ENCODE measurements at places on chromosomes 16 and 17.

- DNase-seq: no peak
Measured at GRCh38 chr17:48246612-48247011, 139.0 kb downstream of the SNX11 start.

DNA sequence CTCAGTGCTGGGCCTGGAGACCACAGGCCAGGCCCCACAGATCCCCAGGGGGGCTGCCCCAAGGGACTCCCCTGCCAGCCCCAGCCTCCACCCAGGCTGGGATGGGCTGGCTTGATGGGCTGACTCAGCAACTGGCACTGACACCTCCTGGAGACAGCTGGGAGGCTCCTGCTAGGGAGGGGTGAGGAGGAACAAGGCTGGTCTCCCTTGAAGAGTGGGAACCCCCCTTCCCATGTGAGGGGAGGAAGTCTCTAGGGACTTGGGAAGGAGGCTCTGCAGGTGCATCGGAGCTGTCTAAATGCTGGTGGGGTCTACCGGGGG is 10.4 kb downstream of the NHERF1 start:
- DNase-seq: peak; percentile 58

- DNase-seq: no peak
Measured at GRCh38 chr17:2059547-2060384, 4.9 kb downstream of the HIC1 start.

DNA sequence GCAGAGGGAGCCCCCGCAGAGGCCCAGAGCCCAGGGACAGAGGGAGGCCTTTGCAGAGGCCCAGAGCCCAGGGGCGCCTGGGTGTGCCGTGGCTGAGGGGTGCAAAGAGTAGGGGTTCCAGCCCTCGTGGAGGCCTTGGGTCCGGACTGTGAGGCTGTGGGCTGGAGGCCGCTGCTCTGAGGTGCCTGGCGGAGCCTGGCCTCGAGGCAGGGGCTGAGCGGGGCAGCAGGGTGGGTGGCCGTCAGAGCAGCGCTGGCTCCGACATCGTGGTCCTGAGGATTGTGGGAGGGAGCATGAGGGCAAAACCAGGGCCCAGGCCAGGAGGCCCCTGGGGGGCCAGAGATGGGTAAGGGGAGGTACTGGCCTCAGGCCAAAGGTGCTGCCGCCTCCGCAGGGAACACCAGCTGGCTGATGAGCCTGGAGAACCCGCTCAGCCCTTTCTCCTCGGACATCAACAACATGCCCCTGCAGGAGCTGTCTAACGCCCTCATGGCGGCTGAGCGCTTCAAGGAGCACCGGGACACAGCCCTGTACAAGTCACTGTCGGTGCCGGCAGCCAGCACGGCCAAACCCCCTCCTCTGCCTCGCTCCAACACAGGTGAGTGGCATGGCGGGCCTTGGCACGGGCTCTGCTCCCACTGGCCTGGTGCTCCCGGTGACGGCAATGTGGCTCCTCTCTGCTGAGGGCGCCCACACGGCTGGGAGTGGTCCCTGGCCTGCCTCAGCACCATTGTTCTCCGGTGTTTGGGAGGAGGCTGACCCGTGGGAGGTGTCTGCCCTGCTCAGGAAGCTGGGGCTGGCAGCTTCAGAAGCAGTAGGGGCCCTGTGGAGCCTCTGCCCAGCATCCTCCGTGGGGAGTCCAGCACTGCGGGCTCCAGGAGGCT is 33.7 kb downstream of the TSC2 start:
- DNase-seq: no peak

GRCh38 chr17:81082177-81083073 is 47.5 kb downstream of the BAIAP2 start:
- DNase-seq: no peak

GRCh38 chr16:57475711-57476339 is 10.5 kb downstream of the DOK4 start:
- DNase-seq: no peak

DNA sequence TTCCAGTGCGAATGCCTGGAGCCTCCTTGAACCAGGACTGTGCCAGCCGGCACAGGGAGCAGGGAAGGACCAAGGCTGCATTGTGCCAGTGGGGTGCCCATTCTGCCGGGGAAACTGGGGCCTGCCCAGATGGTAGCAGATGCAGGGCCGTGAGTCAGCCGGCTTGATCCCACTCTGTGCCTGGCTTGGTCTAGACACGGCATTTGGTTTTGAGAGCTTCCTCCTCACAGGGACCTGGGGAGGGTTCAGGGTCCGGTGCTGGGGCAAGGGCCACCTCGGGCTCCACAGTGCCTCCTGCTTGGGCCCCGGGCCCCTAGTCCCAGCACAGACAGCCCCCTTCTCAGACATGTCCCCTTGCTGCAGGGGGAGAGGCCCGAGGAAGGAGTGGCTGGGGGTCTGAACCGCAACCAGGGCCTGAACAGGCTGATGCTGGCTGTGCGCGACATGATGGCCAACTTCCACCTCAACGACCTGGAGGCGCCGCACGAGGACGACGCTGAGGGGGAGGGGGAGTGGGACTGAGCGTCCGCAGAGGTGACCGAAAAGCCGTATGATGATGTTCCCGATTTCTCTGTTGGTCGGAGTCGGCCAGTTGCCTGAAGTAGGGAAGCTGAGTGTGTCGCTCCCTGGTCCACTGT is 7.8 kb upstream of the MC1R start:
- DNase-seq: no peak

DNA sequence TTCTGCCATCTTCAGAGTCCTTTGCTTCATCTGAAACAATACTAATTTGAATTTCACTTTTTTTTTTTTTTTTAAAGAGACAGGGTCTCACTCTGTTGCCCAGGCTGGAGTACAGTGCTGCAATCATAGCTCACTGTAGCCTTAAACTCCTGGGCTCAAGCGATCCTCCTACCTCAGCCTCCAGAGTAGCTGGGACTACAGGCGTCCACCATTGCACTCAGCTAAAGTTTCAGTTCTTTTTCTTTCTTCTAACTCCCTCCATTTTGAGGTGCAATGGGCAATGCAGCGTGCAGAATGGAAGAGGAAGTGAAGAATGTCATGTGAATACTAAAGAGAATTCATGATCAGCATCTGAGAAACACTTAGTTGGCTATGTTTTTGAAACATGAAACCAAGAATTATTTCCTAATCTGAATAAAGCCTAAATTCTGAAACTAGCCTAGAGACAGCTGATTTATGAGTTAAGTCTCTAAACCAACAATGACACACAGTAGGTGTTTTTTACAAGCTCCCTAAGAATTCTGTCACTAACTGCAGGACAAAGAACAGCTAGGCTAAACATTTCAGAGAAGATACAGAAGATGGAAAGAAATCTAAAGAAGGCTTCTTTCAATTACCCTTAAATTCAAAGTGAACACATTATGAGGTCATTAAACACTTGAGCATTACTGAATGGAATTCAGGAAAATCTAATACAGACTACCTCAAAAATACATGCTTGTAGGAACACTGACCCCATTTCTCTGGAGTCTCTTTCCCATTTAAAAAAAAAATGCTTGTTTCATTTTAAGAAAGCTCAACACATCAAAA is 21.0 kb downstream of the SNN start:
- no peak for DNase-seq
